ENCODE measurements at places on chromosomes 11 and 22.

- no peak for DNase-seq
Observed at GRCh38 chr11:12213883-12214282, 103.5 kb downstream of the MICAL2 start.

- DNase-seq = no peak
Observed at GRCh38 chr11:69009441-69010211, 3.4 kb downstream of the MRGPRF start.

- DNase-seq = no peak
Observed at GRCh38 chr11:10594407-10594806, 25.9 kb upstream of the LYVE1 start.

- DNase-seq = no peak
Observed at GRCh38 chr11:125063429-125064043, 431 bp downstream of the SLC37A2 start.

DNA sequence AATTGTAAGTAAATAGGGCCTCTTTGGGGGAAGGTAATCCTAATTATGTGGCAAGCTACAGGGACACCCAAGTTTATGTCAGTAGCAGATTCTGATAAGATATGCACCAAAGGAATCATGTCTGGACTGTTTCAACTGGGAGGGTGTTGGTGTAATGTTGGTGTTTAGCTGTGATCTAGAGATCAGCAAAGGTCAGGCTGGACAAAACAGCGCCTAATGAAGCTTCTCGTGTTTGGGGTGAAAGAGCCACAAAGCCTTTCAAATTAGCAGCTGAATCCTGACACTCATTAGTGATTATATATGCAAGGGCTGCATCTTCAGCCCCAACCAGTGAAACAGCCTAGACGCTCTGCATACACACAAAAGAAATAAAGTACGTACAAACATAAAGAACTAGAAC lies 106.3 kb downstream of the MPPED2 start:
- no peak for DNase-seq

DNA sequence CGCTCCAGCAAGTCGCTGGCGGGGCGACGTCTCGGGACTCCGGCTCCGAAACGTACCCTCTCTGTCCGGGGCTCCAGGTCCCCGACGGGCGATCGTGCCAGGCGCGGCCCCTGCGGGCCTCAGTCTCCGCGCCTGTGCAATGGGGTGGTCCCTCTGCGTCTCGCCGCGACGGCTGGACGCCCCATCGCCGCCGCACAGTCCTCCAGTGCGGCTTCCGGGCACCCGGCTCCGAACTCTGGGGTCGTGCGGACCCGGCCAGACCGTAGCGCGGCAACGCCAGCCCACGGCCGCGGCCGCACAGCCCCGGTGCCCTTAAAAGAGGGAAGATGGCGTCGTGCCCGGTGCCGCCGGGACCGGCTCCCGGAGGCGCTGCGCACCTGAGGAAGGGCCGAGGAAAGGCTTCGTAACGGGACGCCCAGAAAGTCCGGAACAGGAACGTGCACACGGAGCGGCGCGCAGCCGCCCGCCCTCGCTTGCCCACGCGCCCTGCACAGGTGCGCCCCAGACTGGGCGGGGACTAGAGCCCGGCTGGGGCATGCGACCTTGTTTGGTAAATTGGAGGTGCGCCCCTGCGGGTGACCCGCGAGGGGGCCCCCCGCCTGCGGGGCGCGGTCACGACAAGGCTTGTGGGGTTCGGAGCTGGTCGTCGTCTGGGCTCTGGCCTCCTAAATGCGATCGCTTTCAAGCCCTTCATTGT lies 525 bp downstream of the BIK start:
- no peak for DNase-seq

- no peak for DNase-seq
Observed at GRCh38 chr11:548700-549603, 11.6 kb downstream of the LMNTD2 start.

DNA sequence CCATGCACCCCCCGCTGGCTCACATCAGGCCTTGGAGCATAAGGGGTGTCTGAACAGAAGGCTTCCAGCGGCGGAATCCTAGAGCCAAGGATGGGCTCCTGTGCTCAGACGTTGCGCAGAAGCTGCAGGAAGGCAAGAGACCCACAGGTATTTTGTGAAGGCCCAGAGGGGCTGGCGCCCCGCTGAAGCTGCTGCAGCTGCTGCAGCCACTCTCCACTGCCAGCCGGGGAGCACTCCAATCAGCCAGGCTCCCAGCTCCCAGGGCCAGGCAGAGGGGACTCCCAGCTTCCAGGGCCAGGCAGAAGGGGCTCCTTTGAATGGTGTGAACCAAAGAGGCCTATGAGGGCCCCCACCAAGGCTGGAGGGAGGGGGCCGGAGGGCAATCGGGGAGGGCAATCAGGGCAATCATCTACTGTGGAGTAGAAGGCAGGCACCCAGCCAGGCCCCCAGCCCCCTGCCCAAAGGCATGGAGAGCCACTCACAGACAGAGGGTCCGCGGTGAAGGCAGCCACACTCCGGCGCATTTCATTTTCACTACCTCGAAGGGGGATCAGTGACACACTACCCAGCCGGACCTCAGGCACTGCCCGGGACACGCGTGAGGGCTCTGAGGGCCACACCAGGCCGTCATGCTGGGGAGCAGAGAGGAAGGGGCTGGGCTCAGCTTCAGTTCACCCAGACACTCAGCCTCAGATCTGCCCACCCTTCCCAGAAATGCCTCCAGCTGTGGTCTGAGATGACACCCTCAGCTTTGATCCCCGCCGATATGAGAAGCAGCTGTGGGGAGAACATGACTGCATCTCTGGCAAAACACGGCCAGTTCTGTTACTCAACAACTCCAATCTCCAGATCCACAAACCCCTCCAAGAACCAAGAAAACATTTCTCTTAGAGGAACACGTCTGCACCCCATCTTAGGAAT lies 11.6 kb upstream of the PDE2A start:
- DNase-seq = no peak

- DNase-seq = no peak
Observed at GRCh38 chr11:2818503-2818902, 67.1 kb downstream of the CDKN1C start.

GRCh38 chr11:69194396-69194795 lies 38.7 kb downstream of the SMIM38 start:
- DNase-seq = no peak
